Astrocyte (in vitro differentiated cells and primary cell): ENCODE measurements at places on chromosomes 1 and 21.

DNA sequence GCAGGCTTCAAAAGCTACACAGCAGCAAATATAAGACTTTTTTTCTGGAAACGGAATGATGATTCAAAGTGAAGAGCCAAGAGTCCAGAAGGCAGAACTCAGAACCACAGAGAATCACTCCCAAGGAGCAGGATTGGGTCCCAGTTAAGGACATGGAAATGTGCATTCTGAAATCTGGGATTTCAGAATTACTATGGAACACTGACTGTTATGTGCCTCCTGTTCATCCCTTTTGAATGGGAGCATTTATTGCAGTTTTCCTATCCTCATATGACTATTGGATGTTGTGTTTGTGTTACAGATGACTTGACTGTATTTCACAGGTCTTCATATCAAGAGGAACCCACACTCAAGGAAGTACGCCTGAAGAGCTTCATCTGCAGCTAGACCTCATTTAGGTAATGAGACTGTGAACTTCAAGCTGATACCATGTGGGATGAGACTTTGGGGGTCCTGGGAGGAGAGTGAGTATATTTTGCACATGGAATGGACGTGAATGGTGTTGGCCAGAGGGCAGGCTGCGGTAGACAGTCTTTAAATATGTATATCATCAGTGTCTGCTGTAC, 17.1 kb upstream of the CAP1 start:
- H3K27me3 ChIP-seq = no peaks in the 10 kb centered on the region
- H3K27ac ChIP-seq = no peak overlapping the region
- no peak for DNase-seq
- no peaks in the 10 kb centered on the region for H3K36me3 ChIP-seq
- H3K4me3 ChIP-seq = no peak overlapping the region

DNA sequence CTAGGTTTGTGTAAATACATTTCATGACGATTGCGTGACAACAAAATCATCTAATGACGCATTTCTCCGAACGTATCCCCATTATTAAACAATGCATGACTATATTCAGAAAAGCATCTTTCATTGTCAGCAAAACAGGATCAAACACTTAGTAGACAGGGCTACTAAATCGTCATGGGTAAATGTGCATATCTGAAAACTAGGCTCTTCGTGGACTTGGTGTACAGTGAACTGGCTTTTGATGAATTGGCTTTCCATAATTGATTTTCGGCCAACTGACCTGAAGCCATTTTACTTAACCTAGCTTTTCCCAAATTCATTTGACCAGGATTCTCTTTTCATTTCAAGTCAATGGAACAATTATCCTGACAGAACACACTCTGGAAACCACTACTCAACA, 665.0 kb downstream of the SMYD3 start:
- H3K4me1 ChIP-seq = peaks cover 6% of the 10 kb centered on the region
- H3K27me3 ChIP-seq = no peaks in the 10 kb centered on the region
- H3K27ac ChIP-seq = no peak overlapping the region
- no peak overlapping the region for H3K4me3 ChIP-seq

DNA sequence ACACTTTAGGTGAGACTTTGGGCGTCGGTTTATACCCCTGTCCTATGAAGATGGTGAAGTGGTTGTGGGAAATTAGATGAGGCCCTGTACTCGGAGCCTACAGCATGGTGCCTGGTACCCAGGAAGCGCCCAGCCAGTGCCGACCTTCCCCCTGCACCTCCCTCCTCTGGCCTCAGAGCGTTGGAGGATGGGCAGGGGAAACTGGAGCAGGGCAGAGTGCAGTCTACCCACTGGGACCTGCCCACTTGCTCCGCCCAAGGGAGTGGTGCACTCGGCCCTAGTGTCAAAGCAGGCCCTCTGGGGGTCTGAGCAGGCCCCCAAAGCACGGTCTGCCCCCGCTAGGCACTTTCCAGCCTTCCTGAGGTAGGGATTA, 13.0 kb upstream of the TTC22 start:
- no peak overlapping the region for H3K4me3 ChIP-seq
- DNase-seq = no peak
- no peaks in the 10 kb centered on the region for H3K4me1 ChIP-seq
- no peak overlapping the region for H3K27ac ChIP-seq
- H3K27me3 ChIP-seq = peaks cover 6% of the 10 kb centered on the region

GRCh38 chr1:212507369-212507768, 74.6 kb downstream of the NENF start:
- no peaks in the 10 kb centered on the region for H3K4me1 ChIP-seq
- DNase-seq = no peak
- H3K27me3 ChIP-seq = peaks cover 9% of the 10 kb centered on the region
- no peak overlapping the region for H3K27ac ChIP-seq

DNA sequence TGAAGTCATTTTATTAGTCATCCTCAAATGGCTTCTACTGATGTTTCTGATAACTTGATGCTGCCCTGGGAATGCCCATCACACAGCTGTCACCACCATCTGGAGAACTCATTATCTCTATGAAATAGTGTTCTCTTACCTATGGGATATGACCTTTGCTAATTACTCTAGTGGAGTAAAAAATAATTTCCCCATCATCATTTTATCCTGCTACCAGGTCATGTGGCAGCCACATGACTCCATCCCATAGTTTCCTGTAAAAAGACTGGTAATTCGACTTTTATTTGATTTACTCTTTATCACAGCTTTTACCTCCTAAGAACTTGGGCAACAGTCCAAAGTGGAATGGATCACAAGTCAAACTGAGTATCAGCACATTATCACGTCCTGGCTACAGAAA, 76.1 kb upstream of the USP25 start:
- H3K4me3 ChIP-seq = no peak overlapping the region
- H3K36me3 ChIP-seq = no peaks in the 10 kb centered on the region
- H3K4me1 ChIP-seq = no peaks in the 10 kb centered on the region
- no peak overlapping the region for H3K27ac ChIP-seq
